ENCODE measurements at places on chromosomes 7 and 10.

DNA sequence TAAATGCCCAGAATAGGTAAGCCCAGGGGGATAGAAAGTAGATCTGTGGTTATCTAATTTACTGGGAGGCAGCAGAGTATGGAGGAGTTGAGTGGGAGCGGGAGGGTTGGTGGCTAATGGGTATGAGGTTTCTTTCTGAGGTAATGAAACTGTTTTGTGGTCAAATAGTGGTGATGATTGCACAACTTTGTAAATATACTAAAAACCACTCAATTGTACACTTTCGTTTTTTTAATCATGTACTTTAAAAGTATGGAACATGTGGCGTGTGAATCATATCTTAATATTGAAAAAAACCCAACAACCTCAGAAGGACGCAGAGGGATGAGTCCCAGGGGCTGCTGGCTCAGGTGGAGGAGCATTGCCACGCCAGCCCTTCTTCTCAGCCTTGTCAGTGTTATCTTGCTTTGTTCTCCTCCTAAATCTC lies 118.1 kb downstream of the WDR11 start:
- DNase-seq: no peak

DNA sequence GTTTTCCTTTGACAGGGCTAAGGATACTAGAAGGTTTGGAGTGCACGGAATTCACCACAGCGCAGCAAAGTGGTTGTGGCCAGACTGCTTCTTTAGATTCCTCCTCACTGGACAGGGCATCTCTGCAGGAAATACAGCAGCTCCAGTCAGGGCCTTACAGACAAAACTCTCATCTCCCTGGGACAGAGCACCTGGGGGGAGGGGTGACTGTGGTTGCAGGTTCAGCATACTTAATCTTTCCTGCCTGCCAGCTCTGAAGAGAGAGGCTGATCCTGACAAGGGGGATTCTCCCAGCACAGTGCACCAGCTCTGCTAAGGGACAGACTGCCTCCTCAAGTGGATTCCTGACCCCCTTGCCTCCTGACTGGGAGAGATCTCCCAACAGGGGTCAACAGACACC lies 1257.9 kb downstream of the NXPH1 start:
- DNase-seq: no peak

DNA sequence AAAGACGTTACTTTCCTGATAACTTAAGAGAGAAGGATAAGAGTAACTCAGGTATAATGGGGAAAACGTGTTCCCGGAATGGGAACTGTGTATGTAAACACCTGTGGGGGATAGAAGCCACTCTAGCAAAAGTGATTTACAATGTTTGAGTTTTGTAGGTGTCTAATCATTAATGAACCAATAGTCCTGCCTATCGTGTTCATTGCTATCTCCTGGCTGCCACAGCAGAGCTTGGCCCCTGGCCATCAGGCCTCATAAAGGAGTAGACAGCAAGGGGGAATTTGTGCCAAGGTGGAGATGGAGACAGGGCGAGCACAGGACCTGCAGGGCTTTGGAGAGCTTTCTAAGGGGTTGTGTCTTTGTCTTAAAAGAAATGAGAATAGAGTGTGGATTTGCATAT lies 102.1 kb downstream of the GAD2 start:
- DNase-seq: no peak

DNA sequence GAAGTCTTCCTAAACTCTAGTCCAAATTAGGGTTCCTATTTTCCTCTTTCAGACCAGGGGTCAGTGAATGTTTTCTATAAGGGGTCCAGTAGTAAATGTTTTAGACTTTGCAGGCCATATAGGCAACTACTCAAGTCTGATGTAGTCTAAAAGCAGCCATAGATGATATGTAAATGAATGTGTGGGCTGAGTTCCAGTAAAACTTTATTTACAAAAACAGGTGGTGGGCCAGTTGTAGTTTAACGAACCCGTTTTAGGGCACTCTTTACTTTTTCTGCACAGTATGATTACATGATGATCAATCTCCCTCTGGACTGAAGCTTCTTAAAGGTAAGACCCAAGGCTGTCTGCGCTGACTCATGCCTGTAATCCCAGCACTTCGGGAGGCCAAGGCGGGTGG lies 243.6 kb downstream of the CAMK1D start:
- DNase-seq: no peak

DNA sequence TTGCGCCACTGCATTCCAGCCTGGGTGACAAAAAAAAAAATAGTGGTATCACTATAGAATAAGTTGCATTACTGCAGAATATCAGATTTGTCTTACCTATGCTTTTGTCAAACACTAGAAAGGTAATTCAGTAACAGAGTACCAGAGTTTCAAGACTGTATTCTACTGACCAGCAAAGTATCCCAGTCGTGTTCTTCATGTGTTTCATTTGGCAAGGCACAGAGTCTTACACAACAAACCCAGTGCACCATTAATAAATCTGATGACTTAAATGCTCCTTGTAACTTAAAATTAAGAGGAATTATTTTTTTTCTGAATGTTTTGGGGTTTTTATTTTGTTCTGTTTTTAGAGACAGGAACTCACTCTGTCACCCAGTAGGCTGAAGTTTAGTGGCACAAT lies 34.4 kb upstream of the PBLD start:
- DNase-seq: no peak

Data from CD4-positive, alpha-beta T cell treated with Interleukin-4 for 4 hours (primary cell).